ENCODE measurements at places on chromosomes 5 and 9.

DNA sequence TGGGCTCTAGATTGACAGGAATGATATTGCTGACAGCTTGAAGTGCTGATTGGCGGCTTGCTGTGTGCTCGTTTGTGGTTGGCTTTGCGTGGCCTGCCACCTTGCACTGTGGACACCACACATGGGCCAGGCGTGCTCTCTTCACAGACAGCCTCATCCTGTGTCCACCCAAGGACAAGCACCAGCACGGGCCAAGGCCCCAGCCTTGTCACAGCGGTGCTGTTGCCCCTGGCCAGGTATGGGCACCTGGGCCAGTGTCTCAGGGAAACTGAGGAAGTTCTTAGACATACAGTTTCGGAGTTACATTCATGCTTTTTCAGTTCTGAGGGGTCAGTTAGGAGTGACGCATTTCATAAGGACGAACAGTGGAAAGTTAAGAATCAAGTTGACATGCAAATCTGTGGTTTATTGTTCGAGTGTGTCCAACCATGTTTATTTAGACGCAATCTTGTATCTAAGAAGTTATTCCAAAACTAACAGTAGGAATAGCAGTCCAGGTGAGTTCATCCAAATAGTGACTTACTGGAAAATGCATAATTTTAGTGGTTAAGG, 125.9 kb downstream of the EHMT1 start:
- DNase-seq: no peak

DNA sequence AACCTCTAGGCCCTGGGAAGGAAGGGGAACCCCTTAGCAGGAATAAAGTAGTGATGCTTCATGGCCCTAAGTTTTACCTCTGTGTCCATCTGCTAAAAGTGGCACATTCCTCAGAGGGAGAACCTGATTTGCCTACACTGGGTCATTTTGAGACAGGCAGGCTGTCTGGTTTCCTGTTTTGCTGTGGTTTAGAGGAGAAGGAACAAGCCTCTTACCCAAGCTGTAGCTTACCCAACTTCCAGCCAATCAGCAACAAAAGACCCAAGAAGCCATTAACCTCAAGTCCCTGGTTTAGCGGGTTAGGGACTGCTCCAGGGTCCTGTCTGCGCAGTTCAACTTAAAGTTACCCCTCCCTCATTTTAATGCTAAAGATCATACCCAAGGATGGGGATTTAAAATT, 411.0 kb downstream of the MAT2B start:
- no peak for DNase-seq

DNA sequence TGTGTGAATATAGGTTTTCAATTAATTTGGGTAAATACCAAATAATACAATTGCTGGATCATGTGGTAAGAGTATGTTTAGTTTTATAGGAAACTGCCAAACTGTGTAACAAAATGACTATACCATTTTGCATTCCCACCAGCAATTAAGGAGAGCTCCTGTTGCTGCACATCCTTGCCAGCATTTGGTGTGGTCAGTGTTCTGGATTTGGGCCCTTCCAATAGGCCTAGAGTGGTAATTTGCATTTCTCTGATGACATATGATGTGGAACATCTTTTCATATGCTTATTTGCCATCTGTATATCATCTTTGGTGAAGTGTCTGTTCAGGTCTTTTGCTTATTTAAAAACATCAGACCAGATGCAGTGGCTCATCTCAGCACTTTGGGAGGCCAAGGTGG, 11.6 kb upstream of the RFK start:
- no peak for DNase-seq

DNA sequence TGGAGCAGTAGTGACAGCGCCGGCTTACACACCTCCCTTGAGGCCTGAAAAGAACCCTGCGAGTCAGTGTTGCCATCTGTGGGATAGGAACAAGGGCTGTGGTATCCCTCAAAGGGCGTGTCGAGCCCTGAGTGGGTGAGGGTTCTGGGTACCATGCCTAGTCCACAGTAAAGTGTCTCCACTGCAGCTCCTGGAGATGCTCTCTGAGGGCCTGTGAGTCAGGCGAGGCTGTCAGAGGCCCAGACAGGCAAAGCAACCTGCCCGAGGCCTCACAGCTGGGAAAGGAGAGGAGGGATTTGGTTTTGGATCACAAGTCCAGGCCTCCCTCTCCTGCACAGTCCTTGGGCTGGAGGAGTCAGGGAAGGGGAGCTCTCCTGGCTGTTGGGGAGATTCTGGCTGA, 6.1 kb downstream of the PRRX2 start:
- DNase-seq: peak; percentile 38

- DNase-seq: no peak
Observed at GRCh38 chr5:56588636-56589480, 226.5 kb upstream of the MAP3K1 start.

GRCh38 chr9:37353791-37354190, 68.7 kb upstream of the GRHPR start:
- DNase-seq: no peak

DNA sequence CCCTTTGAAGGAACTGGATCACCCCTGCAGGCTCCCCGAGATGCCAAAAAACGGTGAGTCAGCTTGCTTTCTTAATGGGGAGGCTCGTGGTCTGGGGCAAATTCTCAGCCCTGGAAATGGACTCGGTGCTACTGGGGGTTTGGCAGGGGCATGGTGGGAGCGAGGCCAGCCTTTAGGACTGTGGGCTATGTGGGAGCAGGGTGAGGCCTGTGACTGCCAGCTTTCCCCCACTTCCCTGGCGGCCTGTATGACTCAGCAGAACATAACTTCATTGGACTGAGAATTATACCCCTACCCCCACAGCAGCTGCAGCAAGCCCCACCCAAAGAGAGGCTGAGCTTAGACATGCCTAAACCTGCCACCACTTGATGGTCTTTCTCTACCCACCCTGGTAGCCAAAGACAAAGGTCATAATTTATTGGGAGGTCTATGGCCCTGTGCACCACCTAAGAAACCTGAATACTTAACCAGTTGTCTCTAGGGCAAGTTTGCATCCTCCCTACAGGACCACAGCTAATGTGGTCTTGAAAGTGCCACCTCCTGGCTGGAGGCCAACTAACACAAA, 325.3 kb downstream of the TLE1 start:
- DNase-seq: peak; percentile 39

- DNase-seq: no peak
Observed at GRCh38 chr5:126937771-126938170, 92.6 kb downstream of the MARCHF3 start.

GRCh38 chr5:100838048-100838473, 65.0 kb downstream of the ST8SIA4 start:
- DNase-seq: no peak

DNA sequence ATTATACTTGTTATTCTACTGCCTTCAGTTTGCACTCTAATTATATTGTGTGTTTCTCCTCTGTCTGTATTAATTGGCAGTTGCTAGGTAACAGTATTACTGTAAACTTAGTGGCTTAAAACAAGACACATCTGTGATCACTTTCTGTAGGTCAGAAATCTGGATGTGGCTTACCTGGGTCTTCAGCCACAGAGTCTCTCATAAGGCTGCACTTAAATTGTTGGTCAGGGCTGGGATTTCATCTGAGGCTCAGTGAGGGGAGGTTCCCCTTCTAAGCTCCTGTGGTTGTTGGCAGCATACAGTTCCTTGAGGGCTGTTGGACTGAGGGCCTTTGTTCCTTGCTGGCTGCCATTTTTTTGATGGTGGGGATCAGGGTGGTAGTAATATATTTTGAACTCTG, 68.8 kb downstream of the SLC44A1 start:
- DNase-seq: no peak

- no peak for DNase-seq
Observed at GRCh38 chr5:168179192-168179593, 112.3 kb upstream of the WWC1 start.

DNA sequence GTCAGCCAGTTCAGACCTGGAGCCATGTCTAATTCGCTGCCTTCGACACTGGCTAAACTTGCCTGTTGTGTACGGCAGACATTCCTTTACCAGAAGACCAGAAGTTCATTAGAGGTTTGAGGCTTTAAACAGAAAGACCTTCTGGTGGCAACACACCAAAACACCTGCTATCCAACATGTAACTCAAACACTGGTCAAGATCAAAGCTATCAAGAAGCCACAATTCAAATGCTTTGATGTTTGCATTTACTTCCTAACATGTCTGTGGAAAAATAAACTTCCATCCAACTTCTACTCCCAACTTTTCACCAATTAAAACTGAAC, 91.0 kb upstream of the RETREG1 start:
- no peak for DNase-seq

- DNase-seq: no peak
Observed at GRCh38 chr9:90838581-90839154, 37.0 kb downstream of the SYK start.

GRCh38 chr5:64397552-64397951, 108.3 kb upstream of the RGS7BP start:
- DNase-seq: no peak

DNA sequence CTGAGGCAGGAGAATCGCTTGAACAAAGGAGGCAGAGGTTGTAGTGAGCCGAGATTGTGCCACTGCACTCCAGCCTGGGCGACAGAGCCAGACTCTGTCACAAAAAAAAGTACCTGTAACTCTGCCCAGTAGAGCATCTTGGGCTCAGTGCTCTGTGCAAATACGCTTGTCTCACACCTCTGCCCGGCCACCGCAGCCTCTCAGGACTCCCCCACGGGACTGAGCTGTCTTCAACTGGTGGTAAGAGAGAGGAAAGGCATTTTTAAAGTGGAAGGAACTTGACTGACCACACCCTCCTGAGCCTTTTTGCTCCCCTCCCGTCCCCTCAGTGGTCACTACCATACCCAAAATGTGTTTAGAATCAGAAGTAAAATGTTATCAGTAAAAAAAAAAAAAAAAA, 174.3 kb upstream of the PIK3R1 start:
- no peak for DNase-seq

DNA sequence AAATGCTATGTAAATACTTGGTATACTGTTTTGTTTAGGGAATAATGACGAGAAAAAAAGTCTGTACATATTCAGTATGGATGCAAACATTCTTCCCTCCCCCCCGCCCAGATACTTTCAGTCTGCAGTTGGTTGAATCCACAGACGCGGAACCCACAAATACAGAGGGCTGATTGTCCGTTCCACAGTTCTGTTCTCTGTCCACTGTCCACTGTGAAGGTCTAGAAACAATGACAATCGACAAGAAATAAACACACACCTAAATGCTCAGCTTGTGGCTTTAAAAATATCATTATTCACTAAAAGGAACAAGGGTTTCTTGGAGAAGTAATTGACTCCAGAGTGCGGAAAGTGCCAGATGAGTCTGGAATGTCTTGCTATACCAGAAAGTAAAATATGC, 109.1 kb downstream of the TMEM161B start:
- no peak for DNase-seq

DNA sequence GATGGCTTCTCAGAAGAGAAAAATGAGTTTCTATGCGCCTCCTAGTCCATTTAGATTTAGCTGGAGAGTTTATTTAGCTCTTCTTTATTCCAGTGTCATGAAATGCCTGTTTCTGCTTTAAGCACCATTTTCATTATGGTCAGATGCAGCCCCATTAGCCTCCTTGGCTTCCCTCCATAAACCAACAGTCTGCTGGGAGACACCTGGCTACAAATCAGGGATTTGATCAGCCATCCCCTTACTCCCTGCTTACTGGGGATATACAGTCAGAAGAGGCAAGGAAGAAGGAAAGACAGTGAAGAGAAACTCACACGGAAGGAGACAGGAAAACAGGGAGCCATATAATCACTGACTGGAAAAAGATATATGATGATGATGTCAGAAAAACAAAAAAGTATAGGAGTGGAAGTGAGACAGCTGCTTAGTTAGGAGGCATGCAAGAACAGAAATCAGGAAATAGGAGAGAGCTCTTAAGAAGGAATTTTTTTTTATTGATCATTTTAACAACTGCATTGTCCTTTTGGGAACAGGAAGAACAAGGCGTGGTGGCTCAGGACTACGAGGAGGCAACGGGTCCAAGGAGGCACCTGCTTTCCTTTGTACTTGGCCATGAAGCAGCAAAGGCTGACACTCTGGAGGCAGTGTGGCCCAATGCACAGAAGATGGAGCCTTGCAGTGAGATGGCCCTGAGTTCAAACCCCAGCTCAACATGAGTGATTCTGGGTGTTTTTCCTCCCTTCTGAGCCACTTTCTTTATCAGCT, 56.1 kb downstream of the MED27 start:
- no peak for DNase-seq

DNA sequence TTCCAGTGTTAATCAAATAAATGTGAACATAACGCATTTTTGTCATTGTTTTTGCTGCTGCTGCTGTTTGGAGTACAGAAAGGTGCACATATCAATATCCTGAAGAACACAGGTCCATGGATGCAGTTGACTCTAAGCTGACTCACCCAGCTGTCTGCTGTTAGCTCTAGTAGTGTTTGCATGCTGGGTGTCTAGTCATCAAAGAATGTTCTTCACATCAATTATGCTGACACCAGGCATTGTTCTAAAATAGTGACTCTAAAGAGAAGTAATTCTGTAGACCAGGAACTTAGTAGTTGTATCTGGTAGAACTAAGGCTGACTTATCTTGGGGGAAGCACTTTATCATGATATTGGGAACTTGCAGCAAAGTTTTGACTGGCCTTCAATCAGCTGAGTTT, 55.7 kb upstream of the DPYSL3 start:
- peak; percentile 83 for DNase-seq

DNA sequence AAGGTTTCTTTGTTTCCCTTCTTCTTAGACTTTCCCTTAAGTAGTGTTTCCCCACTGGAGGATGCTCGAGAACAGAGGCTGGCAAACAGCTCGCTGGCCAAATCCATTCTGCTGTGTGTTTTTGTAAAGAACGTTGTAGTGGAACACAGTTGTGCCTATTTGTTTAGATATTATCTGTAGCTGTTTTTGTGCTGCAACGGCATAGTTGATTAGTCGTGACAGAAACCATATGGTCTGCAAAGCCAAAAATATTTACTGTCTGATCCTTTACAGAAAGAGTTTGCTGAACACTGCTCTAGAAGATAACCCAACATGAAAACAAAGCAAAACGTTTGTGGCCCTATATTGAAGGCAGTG, 47.0 kb upstream of the EGFLAM start:
- no peak for DNase-seq

- no peak for DNase-seq
Observed at GRCh38 chr9:92860867-92861266, 17.0 kb downstream of the ZNF484 start.

- no peak for DNase-seq
Observed at GRCh38 chr9:137053944-137054931, at the start of gene ENTPD2. ENTPD2 (minus strand) TSS chr9:137054061; CDS start chr9:137053997, 64 bp downstream.

DNA sequence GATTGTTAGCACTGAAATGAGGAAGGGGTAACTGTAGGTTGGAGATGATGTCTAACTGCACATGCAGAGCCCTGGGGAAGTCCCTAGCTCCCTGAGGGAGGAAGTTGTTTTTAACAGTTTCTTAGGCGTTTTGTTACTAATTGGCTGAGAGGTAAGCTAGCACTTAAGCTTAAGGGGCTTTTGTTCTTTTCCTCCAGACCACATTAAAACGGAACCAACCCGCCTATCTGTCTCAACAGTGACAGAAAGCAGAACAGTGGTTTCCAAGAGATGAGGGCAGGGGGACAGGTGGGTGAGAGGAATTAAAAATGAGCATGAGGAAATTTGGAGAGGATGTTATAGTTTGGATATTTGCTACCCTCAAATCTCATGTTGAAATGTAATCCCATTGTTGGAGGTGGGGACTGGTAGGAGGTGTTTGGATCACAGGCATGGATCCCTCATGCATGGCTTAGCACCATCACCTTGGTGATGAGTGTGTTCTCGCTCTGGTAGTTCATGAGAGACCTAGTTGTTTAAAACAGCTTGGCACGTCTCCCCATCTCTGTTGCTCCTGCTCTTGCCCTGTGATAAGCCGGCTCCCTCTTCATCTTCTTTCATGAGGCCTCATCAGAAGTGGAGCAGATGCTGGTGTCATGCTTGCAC, 38.9 kb downstream of the LYRM7 start:
- no peak for DNase-seq
